ENCODE measurements at places on chromosomes 7 and 10. TPM values are rescaled to one million over a fixed set of nuclear protein-coding genes. Genes with fewer than 3 reads are reported as not detected.
A peak's percentile ranks its signal among the peaks of the same experiment; 100 is the strongest.

GRCh38 chr7:17444673-17445072 lies 146.2 kb downstream of the AHR start:
- no peak for DNase-seq

The HERC4 gene
- total RNA-seq: 119 TPM

DNA sequence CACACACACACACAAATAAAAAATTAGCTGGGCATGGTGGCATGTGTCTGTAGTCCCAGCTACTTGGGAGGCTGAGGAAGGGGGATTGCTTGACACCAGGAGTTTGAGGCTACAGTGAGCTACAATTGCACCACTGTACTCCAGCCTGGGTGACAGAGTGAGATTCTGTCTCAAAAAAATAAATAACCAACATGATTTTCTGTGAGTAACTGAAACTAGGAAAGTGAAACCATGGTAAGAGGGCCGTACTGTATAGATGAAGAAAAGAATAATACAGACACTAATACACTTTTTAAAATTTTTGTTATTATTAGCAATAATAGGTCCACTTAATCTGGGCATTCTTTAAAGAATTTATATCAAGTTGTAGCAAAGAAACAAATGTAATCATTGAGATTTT lies 170.9 kb downstream of the HGF start:
- DNase-seq: no peak

DNA sequence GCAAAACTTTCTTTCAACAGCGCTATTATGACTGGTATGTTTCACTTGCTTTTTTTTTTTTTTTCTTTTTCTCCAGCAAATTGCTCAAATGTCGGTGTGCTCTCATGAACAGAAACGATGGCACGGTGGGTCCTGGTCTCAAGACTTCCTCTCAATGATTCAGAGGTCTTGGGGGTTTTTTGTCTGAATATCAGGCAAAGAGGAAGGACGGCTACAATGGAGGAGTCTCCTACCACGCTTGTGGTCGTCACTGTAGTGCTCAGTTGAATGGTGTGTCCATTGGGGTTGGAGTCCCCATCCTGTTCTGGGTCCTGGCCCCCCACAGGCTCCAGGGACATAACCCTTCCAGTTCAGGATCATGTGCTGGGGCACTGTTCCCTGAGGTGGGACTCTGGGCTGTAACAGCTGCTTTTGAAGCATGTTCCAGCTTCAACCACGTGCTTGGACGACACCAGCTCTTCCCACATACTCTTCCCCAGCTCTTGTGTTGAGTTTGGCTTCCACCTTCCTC lies 266.7 kb upstream of the KLF6 start:
- no peak for DNase-seq

DNA sequence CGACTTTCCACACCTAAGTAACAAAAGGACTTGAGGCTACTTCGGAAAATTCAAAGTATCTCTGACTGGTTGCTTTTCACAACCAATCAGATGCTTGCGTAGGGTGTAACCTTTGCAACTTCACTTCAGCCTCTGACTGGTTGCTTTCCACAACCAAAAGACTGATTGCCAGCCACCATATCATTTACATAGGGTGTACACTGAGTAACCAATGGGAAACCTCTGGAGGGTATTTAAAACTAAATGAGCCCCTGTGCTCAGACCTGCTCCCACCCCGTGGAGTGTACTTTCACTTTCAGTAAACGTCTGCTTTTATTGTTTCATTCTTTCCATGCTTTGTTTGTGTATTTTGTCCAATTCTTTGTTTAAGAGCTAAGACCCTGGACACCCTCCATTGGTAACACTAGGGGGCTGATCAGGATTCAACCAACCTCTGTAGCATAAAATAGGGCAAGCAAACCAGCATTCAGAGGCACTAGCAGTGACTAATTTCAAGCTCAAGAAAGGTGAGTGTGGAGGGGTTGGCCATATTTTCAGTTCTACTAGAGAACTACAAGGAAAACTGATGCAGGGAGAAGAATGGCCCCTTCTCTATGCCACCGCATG lies 390.8 kb downstream of the POM121L12 start:
- DNase-seq: no peak

GRCh38 chr7:139708541-139708940 lies 69.3 kb downstream of the HIPK2 start:
- no peak for DNase-seq

GRCh38 chr10:124626759-124627380 lies 117.3 kb downstream of the FAM53B start:
- DNase-seq: no peak

The CTBP2 gene
- 125 TPM for total RNA-seq

GRCh38 chr10:60428387-60428737 lies 38.7 kb upstream of the ANK3 start:
- no peak for DNase-seq

GRCh38 chr7:37342688-37343471 lies 105.8 kb downstream of the ELMO1 start:
- no peak for DNase-seq

DNA sequence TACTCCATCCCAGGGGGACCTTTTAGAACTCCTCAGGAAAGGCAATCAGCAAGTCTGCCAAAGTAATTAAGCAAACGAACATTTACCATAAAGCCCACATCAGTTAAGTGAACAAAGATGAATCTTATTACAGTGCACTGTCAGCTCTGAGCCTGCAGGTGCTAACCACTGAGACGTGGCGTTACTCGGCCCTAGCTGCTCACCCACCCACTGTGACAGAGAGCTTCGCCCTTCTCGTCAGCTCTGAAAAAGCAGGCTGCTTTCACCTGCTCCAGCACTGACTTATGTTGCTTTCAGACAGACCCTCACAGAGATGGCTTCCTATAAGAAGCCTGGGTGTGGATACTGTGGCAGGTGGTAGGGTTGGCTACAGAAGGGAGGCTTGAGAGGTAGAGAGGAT lies 57.7 kb upstream of the KCNIP2 start:
- DNase-seq: no peak

- peak; percentile 84 for DNase-seq
Measured at GRCh38 chr10:77641788-77642397, 4.3 kb upstream of the KCNMA1 start.

DNA sequence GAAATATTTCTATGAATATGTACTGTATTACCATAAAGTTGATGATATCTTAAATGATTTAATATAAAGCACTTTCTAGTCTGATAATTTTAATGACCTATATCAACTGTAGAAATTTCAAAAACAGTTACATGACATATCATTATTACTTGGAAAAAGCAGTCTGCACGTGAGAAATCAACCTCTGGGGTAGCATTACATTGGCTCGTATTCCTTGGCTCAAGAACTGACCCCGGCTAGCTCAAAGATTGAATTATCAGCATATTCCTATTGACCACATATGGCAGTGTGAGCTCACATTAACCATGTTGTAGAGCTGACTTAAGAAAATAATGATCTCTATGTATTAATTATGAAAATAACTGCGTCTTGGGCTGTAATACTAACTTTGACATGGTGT lies 139.3 kb downstream of the PTN start:
- no peak for DNase-seq

The EGR2 gene
- 0.82 TPM for total RNA-seq

The SLC26A3 gene
- total RNA-seq: 0.36 TPM

DNA sequence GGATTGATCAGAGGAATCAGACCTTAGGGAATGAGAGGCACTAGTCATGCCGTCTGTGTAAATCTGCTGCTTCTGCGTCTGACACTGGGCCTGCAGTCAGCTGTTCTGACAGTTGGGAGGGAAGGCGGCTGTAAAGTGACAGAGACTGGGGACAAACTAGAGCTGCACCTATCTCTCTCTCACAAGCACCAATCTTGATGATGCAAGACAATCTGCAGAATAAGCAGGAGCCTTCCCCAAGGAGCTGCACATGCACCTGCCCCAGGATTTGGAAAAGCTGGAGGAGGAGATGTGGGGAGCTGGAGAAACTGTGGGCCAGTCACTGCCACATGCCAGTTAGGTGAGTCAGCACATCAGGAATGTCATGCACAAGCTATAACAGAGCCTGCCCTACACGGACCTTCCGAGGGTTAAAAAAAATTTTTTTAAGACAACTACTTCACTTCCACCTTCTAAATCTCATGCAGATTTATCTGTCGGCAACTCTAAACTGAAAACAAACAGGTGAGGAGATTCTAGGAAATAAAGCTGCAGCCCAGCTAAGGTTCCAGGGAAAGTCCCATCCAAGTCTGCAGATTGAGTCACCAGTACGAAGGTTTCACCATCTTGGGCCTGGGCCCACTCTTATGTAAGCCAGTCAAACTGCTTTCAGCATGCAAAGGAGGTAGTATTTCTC lies 39.2 kb downstream of the ENO4 start:
- DNase-seq: peak; percentile 82

DNA sequence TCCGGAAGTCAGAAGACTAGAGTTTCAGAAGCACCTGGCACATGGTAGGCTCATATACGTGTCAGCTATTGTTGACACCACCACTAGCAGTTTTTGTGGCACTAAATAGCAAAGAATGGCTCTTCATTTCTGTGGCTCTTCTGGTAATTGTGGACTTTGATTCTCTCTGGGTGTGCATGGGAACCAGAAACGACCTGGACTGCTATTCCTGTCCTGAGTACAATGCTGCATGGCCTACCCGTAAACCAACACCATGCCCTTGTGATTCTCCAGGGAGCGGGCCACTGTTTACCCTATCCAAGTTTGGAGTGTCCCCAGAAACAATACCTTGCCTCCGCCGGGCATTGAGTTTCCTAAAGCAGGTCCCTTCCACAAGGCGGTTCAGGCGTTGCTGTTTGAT lies 162.9 kb upstream of the AOAH start:
- DNase-seq: no peak

GRCh38 chr7:115368998-115369397 lies 447.1 kb downstream of the MDFIC start:
- DNase-seq: no peak

The SPDYE3 gene
- not detected for total RNA-seq

- no peak for DNase-seq
Measured at GRCh38 chr7:82549616-82550285, 106.2 kb upstream of the CACNA2D1 start.

The SPRN gene
- total RNA-seq: 0.64 TPM

DNA sequence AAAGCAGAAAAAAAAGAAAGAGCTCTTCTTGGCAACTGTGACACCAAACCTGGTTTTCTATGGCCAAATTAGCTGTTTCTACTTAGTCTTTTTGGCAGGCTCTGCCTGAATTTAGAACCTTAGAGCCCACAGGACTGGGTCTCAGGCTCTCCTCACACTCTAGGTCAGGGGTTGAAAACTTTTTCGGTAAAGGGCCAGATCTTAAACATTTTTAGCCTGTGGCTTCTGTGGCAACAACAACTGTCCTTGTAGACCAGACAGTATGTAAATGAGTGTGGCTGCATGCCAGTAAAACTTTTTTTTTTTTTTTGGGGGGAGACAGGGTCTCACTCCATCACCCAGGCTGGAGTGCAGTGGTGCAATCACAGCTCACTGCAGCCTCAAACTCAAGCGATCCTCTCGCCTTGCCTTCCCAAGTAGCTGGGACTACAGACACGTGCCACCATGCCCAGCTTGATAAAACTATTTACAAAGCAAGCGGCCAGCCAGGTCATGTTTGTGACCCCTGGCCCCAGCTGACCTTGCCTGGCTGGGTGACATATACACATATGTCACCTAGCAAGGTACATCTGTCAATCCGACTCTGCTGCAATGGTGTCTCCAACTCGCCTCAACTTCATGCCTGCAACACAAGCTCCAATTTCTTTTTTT lies 17.4 kb downstream of the KPNA7 start:
- DNase-seq: no peak

The KCNIP2 gene
- 4.3 TPM for total RNA-seq

The MALRD1 gene
- not detected for total RNA-seq

The CREB5 gene
- 3.1 TPM for total RNA-seq

- no peak for DNase-seq
Measured at GRCh38 chr7:24866004-24866615, 108.8 kb upstream of the GSDME start.

DNA sequence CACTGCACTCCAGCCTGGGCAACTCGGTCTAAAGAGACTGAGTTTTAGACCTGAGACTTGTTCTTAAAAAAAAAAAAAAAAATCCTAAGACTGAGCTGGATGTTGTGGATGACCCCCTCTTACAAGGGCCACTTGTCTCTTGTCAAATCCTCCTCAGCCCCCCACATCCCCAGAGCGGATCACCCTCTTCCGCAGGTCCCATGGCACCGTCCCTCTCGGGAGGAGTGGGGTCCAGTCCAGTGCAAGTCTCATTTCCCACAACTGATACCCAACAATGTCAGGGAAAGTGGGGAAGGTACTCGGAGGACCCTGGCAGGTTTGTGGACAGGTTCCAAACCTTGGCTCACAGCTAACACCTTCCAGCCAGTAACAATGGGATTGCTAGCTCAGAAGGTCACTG lies 100.3 kb downstream of the ELFN1 start:
- no peak for DNase-seq

- DNase-seq: no peak
Measured at GRCh38 chr10:76976142-76976541, 661.5 kb downstream of the KCNMA1 start.

DNA sequence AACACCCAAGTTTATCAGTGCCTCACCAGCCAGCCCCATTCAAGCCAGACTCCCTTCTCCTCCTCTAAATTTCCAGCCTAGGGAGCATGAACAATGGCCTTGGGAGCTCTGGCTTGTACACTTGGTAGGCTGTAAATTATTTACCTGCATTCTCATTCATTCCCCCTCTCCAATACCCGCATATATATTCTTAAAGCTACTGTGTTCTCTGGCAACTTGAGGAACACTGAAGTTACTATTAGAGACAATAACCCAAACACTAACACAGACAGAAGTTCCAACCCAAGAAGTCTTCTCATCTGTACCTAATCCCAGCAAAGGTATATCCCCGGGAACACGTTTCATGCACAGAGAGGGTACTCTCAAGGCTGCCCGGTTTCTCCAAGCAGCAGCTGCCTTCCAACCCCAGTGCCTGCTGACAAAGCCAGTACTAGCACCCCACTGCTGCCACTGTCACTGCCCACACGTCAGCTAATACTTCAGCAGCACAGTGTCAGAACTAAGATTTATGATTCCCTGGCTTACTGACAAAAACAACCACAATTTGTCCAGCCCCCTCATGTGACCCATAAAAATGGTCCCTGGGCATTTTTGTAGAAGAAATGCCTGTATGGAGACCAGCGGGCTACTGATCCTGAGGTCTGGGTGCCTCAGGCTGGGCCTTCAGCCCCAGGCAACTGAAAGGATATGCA lies 3.1 kb downstream of the WDR91 start:
- DNase-seq: no peak

The SMO gene
- total RNA-seq: 2.9 TPM

DNA sequence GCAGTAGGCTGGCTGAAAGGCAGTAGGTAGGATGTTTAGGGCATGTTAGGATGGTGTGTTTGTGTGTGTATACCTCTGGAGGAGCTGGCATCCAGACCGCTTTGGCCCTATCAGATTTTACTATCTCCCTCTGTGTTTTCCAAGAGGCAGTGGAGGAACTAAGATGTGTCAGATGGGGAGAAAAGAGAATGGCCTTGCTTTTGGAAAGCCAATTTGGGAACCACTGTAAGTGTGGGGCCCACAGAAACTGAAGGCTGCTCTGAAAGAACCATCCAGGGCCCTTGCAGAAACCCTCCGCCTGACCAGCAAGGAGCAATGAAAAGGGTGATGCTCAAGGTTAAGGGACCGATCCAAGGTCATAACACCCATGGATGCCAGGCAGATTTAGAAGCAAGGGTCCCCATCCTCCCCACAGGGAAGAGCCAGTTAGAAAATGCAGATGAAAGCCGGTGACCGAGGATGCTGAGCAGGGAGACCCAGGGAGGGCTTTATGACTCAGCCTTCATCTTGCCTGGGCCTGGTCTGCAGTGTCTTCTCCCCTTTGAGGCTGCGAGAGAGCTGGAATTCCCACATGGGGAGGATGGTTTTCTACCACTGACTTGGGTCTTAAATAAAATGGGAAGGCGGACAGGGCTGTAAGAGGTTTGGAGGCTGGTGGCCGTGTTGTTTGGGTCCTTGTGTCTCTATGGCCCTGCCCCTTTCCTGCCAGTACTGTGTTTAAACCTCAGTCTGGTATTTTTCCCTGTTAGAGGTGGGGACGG lies 275.8 kb downstream of the LRMDA start:
- DNase-seq: no peak

Data from Panc1 (cell line).